Heart left ventricle (tissue), 16 donors: ENCODE measurements at places on chromosomes 7 and 10. TPM values are rescaled to one million over a fixed set of nuclear protein-coding genes. Genes with fewer than 3 reads are reported as not detected.

DNA sequence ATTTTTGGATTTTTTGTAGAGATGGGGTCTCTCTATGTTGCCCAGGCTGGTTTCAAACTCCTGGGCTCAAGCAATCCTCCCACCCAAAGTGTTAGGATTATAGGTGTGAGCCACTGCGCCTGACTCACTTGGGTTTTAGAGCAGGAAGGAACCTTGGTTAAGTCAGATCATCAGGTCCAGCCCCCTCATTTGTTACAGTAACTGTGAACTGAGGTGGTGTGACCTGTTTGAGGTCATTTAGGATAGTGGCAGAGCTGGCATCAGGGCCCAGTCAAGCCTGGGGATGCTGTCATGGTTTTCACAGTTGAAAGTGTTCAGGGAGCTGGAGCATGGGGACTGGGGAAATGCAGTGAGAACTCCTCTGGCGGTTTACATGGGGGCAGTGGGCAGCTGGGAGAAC is 159.6 kb downstream of the TAX1BP1 start:
- no peak for DNase-seq
- H3K27me3 ChIP-seq = no peaks in the 10 kb centered on the region
- no peak overlapping the region for H3K27ac ChIP-seq
- no peak overlapping the region for H3K4me3 ChIP-seq

The TRPV5 gene
- not detected for total RNA-seq

The ERVW-1 gene
- total RNA-seq = not detected

- H3K27me3 ChIP-seq = no peaks in the 10 kb centered on the region
- H3K27ac ChIP-seq = no peak overlapping the region
- DNase-seq = no peak
- no peak overlapping the region for H3K4me3 ChIP-seq
- no peaks in the 10 kb centered on the region for H3K4me1 ChIP-seq
These were observed 106.1 kb downstream of the CLEC2L start for GRCh38 chr7:139629392-139630082.

GRCh38 chr10:71644307-71645180 is 75.0 kb downstream of the C10orf105 start:
- no peaks in the 10 kb centered on the region for H3K4me1 ChIP-seq
- H3K27ac ChIP-seq = no peak overlapping the region
- no peaks in the 10 kb centered on the region for H3K27me3 ChIP-seq
- H3K4me3 ChIP-seq = no peak overlapping the region

The DNAJC12 gene
- total RNA-seq = 5.6 TPM

The SP8 gene
- not detected for total RNA-seq

The ANKRD61 gene
- not detected for total RNA-seq

DNA sequence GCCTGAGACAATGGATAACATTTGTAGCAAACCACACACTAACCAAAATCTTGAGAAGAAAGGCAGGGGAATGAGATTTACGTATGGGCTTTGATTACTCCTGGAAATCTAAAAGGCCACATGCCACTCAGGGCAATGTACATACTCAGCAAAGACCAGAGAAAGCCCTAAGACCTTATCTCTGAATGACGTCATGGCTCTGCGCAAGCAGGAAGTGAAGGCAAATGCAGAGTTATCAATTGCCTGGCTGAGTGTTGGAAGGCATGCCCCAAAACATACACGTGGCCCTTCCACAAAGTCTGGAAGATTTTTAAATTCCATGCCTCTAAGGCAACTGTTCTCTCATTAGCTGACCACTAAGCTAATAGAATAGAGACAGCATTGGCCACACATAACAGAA is 90.9 kb upstream of the NRBF2 start:
- no peaks in the 10 kb centered on the region for H3K4me1 ChIP-seq
- H3K27ac ChIP-seq = no peak overlapping the region
- DNase-seq = no peak
- H3K36me3 ChIP-seq = no peaks in the 10 kb centered on the region
- H3K4me3 ChIP-seq = no peak overlapping the region
- H3K27me3 ChIP-seq = peaks cover 10% of the 10 kb centered on the region

DNA sequence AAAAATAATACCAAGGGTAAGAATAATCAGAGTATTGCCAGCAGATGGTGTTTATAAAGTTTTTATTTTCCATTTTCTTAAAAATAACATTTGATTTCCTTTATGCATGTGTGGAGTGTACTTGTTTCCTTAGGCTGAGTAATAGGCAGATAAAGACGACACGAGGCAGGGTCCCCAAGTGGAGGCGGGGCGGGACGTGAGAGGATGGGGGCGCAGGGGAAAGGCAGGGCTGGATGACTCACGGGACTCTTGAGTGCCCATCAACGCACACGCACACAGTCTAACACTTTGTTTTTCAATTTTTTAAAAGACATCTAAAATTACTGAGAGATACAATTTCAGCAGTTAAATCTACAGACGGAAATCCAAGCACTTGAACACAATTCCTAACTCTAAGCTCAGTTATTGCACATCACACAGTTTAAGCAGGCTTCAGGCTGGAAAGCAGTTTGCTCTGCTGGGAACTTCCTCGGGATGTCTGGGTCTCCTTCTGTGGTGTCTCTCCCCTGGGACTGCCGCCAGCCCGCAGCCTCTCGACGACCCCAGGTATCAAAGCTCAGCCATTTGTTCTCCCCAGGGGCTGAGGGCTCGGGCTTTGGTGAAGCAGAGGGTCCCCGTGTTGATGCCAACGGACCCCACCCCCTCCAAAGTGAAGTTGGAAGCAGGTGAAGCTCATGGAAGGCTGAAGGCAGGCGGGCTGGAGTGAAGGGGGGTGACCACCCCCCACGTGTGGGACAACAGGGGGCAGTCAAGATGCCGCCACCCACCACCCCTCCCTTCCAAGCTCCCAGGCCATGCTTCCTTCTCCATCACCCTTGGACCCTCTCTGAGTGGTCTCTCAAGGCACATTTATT is 29.1 kb downstream of the SPOCK2 start:
- H3K27me3 ChIP-seq = no peaks in the 10 kb centered on the region
- H3K4me3 ChIP-seq = no peak overlapping the region

The SMKR1 gene
- not detected for total RNA-seq

DNA sequence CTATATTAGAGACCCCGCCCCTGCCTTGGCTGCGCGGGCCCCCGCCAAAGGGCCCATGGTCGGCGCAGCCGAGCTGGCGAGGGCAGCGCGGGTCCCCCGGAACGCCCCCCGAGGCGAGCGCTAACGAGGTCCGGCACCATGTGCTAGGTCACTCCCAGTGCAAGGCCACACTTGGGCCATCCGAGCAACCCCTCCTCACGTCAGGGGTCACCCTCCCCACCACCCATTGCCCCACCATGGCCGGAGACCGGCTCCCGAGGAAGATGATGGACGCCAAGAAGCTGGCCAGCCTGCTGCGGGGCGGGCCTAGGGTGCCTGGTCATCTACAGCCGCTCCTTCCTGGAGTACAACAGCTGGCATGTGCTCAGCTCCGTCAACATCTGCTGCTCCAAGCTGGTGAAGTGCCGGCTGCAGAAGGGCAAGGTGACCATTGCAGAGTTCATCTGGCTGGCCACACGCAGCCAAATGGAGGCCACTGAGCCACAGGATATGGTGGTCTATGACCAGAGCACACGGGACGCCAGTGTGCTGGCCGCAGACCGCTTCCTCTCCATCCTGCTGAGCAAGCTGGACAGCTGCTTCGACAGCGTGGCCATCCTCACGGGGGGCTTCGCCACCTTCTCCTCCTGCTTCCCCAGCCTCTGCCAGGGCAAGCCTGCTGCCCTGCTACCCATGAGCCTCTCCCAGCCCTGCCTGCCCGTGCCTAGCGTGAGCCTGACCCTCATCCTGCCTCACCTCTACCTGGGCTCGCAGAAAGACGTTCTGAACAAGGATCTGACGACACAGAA is 12.4 kb upstream of the SEC24C start:
- no peak overlapping the region for H3K27ac ChIP-seq
- H3K4me3 ChIP-seq = peak overlapping the region; percentile 86
- H3K4me1 ChIP-seq = peaks cover 24% of the 10 kb centered on the region

DNA sequence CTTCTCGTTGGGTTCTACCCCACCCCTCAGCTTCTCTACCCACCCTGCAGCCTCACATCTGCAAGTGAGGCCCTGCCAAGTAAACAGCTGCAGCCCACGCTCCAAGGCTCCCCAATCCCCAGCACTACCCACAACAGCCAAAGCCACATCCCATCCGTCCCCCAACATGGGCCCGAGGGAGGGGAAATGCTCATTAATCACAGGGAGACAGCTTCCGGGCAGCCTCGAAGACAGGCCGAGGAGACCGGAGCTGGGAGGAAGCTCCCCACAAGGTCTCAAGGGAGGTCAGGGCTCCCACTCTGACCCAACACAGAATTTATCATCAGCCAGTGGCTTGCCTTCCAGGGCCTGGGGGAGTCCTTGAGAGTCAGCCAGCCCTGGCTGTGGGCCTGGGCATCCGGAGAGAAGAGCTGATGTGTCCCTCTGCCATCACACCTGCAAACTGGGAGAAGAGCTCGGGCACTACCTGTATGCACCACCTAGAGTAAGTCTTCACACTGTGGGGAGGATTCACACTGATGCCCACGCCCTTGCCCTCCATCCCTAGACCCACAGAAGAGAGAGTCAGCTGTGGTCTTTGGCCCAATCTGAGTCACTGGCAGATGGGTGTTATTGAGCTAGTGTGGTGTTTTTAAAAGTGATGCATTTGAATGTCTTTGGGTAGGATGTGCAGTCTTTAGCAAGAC is 115.5 kb upstream of the ZMIZ1 start:
- peak overlapping the region; percentile 17 for H3K27ac ChIP-seq
- no peak overlapping the region for H3K4me3 ChIP-seq
- peak; percentile 72 for DNase-seq
- H3K27me3 ChIP-seq = no peaks in the 10 kb centered on the region

The FGF8 gene
- not detected for total RNA-seq

The LFNG gene
- 10.0 TPM for total RNA-seq

- H3K36me3 ChIP-seq = no peaks in the 10 kb centered on the region
- H3K27ac ChIP-seq = no peak overlapping the region
- no peaks in the 10 kb centered on the region for H3K4me1 ChIP-seq
- H3K27me3 ChIP-seq = no peaks in the 10 kb centered on the region
These were observed 325.1 kb downstream of the PTPRN2 start for GRCh38 chr7:158262284-158263109.

DNA sequence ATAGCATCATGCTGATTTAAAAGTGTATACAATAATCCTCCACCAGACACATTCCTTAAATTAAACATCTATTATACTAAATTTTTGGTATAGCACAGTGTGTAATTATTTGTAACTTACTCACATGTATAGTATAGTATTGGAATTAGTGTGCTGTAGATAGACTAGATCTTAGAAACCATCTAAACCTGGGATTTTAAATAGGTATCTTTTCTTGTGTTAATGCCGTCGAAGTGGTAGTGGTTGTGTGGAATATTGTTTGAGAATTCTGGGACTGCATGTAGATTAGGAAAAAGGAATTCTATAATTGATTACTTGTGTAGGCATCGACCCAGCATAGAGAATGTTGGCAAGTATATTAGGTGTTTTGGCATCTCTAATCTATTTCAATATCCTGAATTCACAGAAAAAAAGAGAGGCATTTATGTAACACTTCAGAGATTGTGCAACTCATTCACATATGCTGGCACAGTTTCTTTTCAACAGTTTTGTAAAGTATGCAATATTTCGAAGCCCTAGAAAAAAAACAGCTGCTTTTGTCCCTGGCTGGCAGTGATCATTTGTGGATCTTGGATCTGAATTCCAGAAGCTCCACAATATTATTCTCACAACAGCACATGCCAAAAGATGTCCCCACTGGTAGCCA is 145.5 kb upstream of the AGR3 start:
- no peaks in the 10 kb centered on the region for H3K27me3 ChIP-seq
- H3K4me3 ChIP-seq = no peak overlapping the region
- H3K4me1 ChIP-seq = no peaks in the 10 kb centered on the region
- H3K27ac ChIP-seq = no peak overlapping the region
- no peak for DNase-seq

The ELOVL3 gene
- total RNA-seq = not detected

The CALHM3 gene
- not detected for total RNA-seq

The WDFY4 gene
- total RNA-seq = 4.5 TPM

The EBLN1 gene
- not detected for total RNA-seq

The ACTL6B gene
- total RNA-seq = not detected

- H3K4me1 ChIP-seq = no peaks in the 10 kb centered on the region
- no peak overlapping the region for H3K27ac ChIP-seq
- no peak for DNase-seq
- no peaks in the 10 kb centered on the region for H3K27me3 ChIP-seq
- no peaks in the 10 kb centered on the region for H3K36me3 ChIP-seq
These were observed 70.6 kb downstream of the MALRD1 start for GRCh38 chr10:19119191-19119590.

- no peak overlapping the region for H3K27ac ChIP-seq
- no peaks in the 10 kb centered on the region for H3K36me3 ChIP-seq
- DNase-seq = peak; percentile 73
- no peaks in the 10 kb centered on the region for H3K27me3 ChIP-seq
These were observed 21.7 kb upstream of the PFKP start for GRCh38 chr10:3045471-3046209.

DNA sequence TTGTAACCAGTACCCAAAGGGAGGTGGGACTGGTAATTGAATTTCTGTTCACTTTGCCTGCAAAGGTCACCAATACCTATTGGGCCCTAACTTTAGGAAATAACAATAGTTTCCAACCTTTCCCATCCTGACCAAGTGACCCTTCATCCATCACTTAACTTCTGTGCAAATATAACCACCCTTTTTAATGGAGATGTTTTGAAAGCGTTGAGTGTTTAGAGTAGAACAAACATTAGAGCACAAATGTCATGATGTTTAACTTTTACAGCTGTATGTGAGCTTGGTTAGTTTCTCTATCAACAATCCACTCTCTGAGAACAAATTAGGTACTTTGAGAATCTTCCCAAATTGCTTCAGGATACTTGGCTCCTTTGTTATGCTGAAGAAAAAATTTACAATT is 66.4 kb downstream of the MET start:
- no peaks in the 10 kb centered on the region for H3K36me3 ChIP-seq
- H3K27ac ChIP-seq = no peak overlapping the region
- no peak for DNase-seq
- H3K4me3 ChIP-seq = no peak overlapping the region

- DNase-seq = peak; percentile 7
- no peaks in the 10 kb centered on the region for H3K27me3 ChIP-seq
- no peak overlapping the region for H3K4me3 ChIP-seq
- H3K4me1 ChIP-seq = no peaks in the 10 kb centered on the region
These were observed 3.1 kb downstream of the PALS2 start for GRCh38 chr7:24576171-24577025.

DNA sequence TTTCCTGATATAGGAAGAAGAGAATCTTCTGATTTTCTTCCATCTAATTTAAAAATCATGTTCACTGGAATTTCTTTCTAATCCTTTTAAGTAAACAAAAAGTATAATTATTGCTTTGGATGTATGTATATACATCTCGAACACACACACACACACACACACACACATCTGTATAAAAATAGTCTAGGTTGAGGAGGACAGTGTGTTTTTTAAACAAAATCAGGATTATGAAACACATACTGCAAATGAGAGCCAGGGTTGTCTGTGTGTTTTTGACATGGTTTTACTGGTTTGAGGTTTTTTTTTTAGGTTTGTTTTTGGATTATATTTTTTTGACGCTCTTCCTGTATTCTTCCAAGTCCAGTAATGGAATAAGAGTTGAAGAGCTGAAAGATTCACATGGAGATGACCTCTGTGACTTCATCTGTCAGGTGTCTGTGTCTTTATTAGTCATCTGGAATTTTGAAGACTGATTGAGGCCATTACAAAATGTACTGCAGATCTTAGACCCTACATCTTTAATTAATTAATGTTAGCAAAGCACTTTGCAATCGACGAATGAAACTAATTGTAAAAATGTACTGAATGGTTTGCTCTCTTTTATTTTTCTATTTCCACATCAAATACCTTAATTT is 237.1 kb downstream of the SUGCT start:
- H3K27me3 ChIP-seq = no peaks in the 10 kb centered on the region
- no peak overlapping the region for H3K4me3 ChIP-seq
- DNase-seq = no peak
- H3K4me1 ChIP-seq = no peaks in the 10 kb centered on the region
